ENCODE measurements at places on chromosomes 11 and 22.

DNA sequence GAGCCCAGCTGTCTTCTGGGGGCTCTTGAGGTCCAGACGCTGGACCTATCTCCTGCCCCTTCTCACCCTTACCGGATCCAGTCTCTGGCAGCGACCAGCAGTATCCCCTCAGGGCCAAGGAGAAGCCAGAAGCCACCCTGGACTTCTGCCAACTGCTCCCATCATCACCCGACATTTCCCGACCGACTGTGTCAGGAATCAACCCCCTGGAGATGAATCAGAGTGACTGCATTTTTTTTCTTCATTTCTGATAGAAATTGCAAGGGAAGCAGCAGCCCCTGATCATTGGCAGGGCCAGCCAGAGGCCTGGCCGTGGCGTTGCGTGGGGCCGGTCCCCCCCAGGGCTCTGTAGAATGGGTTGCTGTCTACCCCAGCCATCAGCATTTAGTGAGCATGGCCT lies 5.2 kb upstream of the LIF start:
- DNase-seq: peak; percentile 41

DNA sequence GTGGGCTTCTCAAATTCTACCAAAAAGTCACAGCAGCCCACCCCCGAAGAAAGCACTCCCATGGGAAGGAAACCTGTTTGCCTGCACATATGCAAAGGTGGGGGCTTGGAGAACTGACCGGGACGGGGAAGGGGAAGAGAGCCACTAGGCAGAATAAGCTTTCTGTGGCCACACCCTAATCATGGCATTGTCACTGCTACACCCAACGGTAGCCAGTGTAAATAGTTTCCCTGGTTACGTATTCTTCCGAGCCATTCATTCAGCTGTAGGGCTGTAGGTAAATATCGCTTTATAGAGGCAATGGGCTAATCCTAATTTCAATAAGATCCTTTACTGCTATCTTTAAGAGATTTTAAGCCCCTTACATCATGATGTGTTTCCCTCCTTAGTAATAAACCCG lies 61.7 kb downstream of the PRDM11 start:
- DNase-seq: no peak

- peak; percentile 28 for DNase-seq
These were observed 21.5 kb upstream of the TXNRD2 start for GRCh38 chr22:19962909-19963806.

DNA sequence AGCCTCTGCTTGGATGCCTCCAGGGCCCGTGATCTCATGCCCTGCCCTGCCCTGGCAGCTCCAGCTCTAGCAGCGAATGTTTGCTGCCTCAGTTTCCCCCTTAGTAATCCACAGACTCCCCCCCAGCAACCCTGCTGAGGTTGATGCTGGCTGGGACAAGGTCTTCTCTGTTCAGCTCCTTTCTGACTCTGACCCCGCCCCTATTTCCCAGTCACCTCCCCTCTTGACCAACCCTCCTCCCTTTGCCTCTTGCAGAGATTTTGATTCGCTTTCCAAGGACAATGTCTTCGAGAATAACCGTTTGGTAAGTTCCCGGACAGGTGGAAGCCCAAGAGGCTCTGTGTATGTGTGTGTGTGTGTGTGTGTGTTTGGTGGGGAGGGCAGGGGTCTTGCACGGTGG lies 5.6 kb downstream of the MICALL1 start:
- no peak for DNase-seq

- no peak for DNase-seq
These were observed at the start of gene PANX2 for GRCh38 chr22:50170453-50171318. TSS of gene PANX2 (plus strand) at chr22:50170731. CDS start at chr22:50170731, 0 bp downstream.

- no peak for DNase-seq
These were observed 435.0 kb upstream of the CADM1 start for GRCh38 chr11:115939104-115939730.

GRCh38 chr11:61068581-61068980 lies 33.7 kb upstream of the CD5 start:
- no peak for DNase-seq
